ENCODE measurements at places on chromosomes 7 and 10.

DNA sequence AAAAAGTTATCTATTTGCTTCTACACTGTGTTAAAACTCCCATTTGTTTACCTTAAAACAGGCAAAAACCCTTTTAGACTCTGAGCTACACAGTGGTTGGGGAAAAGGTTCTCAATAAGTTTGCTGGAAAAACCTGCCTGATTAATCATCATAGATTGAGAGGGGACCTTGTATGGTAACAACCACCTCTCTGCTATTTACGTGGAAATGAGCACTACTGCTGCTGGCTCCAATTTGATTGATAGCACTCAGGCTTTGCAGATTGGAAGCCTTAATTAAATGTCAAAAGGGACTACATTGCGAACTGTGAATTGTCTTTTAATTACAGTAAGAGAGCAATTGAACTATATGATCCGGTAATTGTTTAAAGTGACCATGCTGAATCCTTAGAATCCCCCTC, 119.0 kb upstream of the IMMP2L start:
- DNase-seq: no peak

DNA sequence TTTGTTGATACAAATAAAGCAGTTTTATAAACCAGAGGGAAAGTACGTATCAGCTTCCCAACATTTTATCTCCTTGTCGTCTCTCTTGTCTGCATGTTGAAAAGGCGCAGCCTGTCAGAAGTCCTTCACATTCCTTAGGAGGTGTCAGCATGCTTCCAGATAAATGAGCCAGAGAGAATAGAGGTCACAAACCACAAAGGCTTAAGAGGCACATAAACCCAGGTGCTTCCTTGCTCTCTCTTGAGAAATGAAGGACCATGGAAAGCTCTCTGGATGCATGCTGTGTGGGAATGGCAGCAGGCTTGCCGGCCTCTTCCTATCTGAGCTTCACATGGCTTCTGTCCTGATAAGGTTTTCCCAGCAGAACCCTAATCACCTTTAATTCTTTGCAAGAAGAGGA, 448.5 kb downstream of the XPNPEP1 start:
- no peak for DNase-seq

DNA sequence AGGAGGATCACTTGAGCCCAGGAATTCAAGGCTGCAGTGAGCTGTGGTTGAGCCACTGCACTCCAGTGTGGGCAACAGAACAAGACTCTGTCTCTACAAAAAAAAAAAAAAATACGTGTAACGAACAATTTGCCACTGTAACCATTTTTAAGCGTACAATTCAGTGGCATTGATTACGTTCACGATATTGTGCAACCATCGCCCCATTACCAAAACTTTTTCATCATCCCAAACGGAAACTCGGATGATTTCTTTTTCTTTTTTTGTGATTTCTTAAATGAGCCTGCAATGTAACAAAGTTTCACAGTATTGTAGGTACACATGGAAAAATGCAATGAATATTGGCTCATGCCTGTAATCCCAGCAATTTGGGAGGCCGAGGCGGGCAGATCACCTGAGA, 9.5 kb downstream of the GRIFIN start:
- DNase-seq: no peak

GRCh38 chr10:31520986-31521831, 202.2 kb downstream of the ZEB1 start:
- no peak for DNase-seq

All from GM03348 (cell line).